ENCODE measurements at places on chromosomes 16 and 17.
A peak's percentile ranks its signal among the peaks of the same experiment; 100 is the strongest.

DNA sequence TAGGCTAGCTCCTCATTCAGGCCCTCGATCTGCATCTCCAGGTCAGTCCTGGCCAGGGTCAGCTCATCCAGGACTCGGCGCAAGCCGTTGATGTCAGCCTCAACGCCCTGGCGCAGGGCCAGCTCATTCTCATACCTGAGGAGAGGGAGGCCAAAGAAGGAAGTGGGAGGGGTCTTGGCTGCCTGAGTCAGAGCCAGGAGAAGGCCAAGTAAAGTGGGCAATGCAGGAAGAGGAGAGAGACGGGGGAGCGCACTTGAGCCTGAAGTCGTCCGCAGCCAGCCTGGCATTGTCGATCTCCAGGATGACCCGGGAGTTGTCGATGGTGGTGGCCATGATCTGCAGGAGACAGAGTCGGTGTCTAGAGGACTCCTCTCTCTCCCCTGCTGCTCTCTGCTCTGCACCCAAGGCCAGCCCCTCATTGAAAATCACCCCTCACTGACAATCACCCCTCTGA, 1.8 kb downstream of the KRT15 start:
- DNase-seq: no peak

- DNase-seq: no peak
Observed at GRCh38 chr16:79757163-79757562, 156.6 kb upstream of the MAF start.

GRCh38 chr16:5032748-5033167, 977 bp downstream of the NAGPA start:
- no peak for DNase-seq

GRCh38 chr16:84830765-84831384, 11.1 kb downstream of the CRISPLD2 start:
- DNase-seq: no peak

GRCh38 chr17:300881-301280, 51.7 kb downstream of the RPH3AL start:
- DNase-seq: no peak

DNA sequence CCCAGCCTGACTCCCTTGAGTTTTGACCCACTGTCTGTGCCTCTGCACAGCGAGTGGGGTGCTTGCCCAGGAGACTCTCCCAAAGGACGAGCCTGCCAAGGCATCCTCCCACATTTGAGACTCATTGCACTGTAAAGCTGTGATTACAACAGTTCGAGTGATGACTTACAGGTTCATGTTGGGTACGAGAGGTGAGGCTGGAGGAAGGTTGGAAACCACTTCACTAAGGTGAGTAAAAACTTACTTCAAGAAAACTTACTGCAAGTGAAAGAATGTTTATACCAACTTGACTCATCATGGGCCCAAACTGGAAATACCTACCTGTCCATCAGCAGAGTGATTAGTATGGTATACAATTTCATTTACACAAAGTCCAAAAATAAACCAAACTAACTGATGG, 360.1 kb upstream of the CDH11 start:
- no peak for DNase-seq

DNA sequence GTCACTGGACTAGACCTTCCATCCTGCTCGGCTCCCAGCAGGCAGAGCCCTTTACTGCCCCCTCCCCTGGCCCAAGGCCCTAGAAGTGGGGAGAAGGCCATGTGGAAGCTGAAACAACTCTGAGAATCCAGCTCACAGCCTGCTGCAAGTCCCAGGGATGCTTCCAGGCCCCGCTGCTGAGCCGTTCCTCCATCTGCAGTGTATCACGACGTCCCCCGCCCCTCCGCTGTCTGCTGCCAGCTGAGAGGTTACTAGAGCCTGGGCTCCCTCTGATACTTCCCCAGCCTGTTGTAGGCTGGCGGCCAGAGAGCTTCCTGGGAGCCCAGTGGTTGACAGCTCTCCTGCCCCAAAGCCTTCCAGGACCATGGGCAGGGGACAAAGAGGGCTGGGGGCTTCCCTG, 118.2 kb downstream of the MGAT5B start:
- DNase-seq: no peak

- DNase-seq: no peak
Observed at GRCh38 chr16:60608971-60609370, 1427.3 kb downstream of the CDH8 start.

DNA sequence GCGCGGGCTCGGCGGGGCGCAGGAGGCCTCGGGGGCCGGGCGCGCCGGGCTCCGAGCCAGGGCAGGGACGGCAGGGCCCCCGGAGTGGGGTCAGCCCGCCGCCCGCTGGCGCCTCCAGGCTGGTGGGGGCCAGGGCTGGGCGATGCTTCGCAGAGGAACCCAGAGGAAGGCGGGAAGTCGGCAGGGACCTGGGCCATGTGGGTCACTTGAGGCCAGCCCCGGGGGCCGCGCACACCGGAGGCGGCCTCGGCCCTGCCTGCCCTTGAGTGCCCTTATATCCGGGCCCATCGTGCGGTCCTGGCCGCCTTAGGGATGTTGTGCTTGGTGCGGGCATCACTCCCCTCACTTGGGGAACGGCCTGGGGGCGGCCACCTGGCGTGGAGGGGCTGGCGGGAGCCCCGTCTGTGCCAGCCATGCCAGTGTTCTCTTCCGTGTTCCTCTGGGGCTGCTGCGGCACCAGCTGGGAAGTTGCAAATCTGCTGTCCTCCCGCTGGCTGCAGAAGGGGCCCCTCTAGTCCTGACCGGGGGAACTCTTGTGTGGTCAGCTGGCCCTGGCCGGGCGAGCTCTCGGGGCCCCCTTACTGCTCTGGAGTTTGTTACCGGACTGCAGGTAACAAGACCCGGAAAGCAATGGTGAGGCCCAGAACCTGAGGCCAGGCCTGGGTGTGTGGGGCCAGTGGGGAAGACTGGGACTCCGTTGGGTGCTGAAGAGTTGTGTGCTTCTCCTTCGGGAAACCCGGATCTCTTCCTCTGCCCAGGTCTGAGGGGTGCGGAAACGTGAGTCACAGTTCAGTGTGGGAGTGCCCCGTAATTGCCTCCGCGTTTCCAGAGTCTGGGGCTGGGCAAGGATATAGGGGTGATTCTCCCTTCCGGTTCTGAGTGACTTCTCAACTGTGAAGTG, 849 bp downstream of the CAPN15 start:
- peak; percentile 46 for DNase-seq
